Stomach (tissue), 19 donors: ENCODE measurements at places on chromosomes 16 and 17. TPM values are rescaled to one million over a fixed set of nuclear protein-coding genes. Genes with fewer than 3 reads are reported as not detected.

- no peak overlapping the region for H3K27ac ChIP-seq
- no peaks in the 10 kb centered on the region for H3K36me3 ChIP-seq
- H3K4me3 ChIP-seq, result no peak overlapping the region
- H3K27me3 ChIP-seq, result no peaks in the 10 kb centered on the region
- H3K4me1 ChIP-seq, result no peaks in the 10 kb centered on the region
Observed at GRCh38 chr17:6894206-6894528, 62.6 kb upstream of the TEKT1 start.

DNA sequence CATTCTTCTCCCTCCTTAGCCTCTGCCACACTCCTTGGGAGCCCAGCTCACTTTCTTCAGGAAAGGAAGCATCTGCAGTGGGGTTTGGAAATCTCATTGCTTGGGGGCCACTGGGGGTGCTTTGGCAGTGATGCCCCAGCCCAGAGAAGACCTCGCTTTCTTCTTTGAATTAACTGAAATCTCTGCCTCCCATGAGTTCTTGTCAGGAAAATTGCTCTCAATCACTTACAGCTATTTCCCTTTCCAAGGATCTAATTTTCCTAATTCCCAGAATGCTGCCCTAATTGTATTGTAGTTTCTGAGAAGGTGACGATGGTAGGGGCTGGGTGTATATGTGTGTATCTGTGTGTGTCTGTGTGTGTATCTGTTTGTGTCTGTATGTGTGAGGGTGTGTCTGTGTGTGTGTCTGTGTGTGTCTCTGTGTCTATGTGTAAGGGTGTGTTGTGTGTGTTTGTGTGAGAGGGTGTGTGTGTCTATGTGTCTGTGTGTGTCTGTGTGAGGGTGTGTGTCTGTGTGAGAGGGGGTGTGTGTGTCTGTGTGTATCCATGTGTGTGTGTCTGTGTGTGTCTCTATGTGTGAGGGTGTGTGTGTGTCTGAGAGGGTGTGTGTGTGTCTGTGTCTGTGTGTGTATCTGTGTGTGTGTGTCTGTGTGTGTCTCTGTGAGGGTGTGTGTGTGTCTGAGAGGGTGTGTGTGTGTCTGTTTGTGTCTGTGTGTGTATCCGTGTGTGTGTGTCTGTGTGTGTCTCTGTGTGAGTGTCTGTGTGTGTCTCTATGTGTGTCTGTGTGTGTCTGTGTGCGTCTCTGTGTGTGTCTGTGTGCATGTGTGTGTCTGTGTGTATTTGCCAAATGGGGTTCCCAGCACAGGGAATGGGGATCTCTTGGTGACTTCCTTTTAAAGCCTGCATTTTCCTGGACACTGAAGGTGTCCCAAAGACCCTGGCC, 83.5 kb upstream of the DNAJA2 start:
- no peaks in the 10 kb centered on the region for H3K4me1 ChIP-seq
- H3K36me3 ChIP-seq, result no peaks in the 10 kb centered on the region
- DNase-seq, result no peak
- no peak overlapping the region for H3K4me3 ChIP-seq
- H3K27ac ChIP-seq, result no peak overlapping the region

- H3K4me3 ChIP-seq, result no peak overlapping the region
- H3K27ac ChIP-seq, result no peak overlapping the region
- H3K4me1 ChIP-seq, result no peaks in the 10 kb centered on the region
- H3K36me3 ChIP-seq, result no peaks in the 10 kb centered on the region
Observed at GRCh38 chr17:53919356-53919755, 96.6 kb downstream of the KIF2B start.

BCL6B gene
- not detected for total RNA-seq

- H3K4me1 ChIP-seq, result no peaks in the 10 kb centered on the region
- no peak for DNase-seq
- H3K27me3 ChIP-seq, result no peaks in the 10 kb centered on the region
- H3K4me3 ChIP-seq, result no peak overlapping the region
Observed at GRCh38 chr17:58308173-58308984, 20.2 kb downstream of the TSPOAP1 start.

TNFRSF13B gene
- not detected for total RNA-seq

HBA1 gene
- not detected for total RNA-seq

TLCD1 gene
- not detected for total RNA-seq

AHSP gene
- 4.8 TPM for total RNA-seq

SDK2 gene
- total RNA-seq, result 1.5 TPM

- no peaks in the 10 kb centered on the region for H3K27me3 ChIP-seq
- H3K36me3 ChIP-seq, result no peaks in the 10 kb centered on the region
- no peak overlapping the region for H3K27ac ChIP-seq
- no peaks in the 10 kb centered on the region for H3K4me1 ChIP-seq
- H3K4me3 ChIP-seq, result no peak overlapping the region
Observed at GRCh38 chr17:60557805-60558204, 31.8 kb upstream of the APPBP2 start.

HSPB9 gene
- total RNA-seq, result not detected

NDUFAB1 gene
- 77.7 TPM for total RNA-seq

GRCh38 chr16:75965504-75966374, 239.4 kb upstream of the CPHXL start:
- H3K36me3 ChIP-seq, result no peaks in the 10 kb centered on the region
- no peaks in the 10 kb centered on the region for H3K4me1 ChIP-seq
- no peak overlapping the region for H3K27ac ChIP-seq
- H3K4me3 ChIP-seq, result no peak overlapping the region
- H3K27me3 ChIP-seq, result no peaks in the 10 kb centered on the region

PNMT gene
- 9.0 TPM for total RNA-seq

- no peak overlapping the region for H3K27ac ChIP-seq
- no peaks in the 10 kb centered on the region for H3K27me3 ChIP-seq
- H3K36me3 ChIP-seq, result peaks cover 88% of the 10 kb centered on the region
- peak; percentile 60 for DNase-seq
- H3K4me3 ChIP-seq, result no peak overlapping the region
Observed at GRCh38 chr17:2436316-2436905, 35.6 kb upstream of the MNT start.

GNG13 gene
- not detected for total RNA-seq

DNA sequence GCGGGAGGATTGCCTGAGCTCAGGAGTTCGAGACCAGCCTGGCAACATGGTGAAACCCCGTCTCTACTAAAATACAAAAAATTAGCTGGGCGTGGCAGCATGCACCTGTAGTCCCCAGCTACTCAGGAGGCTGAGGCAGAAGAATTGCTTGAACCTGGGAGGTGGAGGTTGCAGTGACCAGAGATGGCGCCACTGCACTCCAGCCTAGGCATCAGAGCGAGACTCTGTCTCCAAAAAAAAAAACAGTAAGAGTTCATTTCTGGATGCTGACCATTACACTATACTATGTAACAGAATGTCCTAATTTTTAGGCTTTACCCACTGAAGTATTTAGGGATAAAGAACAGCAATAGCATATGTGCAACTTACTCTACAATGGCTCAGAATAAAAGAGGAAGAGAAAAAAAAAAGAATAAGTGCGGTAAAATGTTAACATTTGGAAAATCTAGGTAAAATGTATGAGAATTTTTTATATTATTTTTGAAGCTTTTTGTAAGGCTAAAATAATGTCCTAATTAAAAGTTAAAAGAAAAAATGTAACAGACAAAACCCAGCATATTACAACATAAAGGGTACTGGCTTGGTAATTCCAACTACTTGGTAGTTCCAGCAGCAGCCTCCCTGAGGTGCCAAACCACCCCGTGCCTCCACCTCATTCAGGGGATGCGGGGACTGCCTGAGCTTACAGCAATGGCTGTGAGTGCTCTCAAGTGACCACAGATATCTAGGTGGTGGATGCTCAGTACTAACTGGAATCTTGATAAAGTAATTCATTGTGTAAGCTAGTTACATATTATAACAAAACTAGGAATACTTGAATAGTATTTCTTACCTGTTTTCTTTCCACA, 10.9 kb downstream of the COPS3 start:
- H3K27ac ChIP-seq, result no peak overlapping the region
- DNase-seq, result no peak
- no peaks in the 10 kb centered on the region for H3K27me3 ChIP-seq
- no peak overlapping the region for H3K4me3 ChIP-seq
- H3K4me1 ChIP-seq, result no peaks in the 10 kb centered on the region

KIF22 gene
- 24.6 TPM for total RNA-seq

C17orf100 gene
- total RNA-seq, result 14.2 TPM

SOST gene
- not detected for total RNA-seq

COX6A2 gene
- total RNA-seq, result not detected

ITGAX gene
- total RNA-seq, result 6.5 TPM

TMEM204 gene
- total RNA-seq, result 9.4 TPM

KRT9 gene
- not detected for total RNA-seq

- DNase-seq, result no peak
- no peak overlapping the region for H3K27ac ChIP-seq
- peaks cover 92% of the 10 kb centered on the region for H3K36me3 ChIP-seq
- peaks cover 11% of the 10 kb centered on the region for H3K4me1 ChIP-seq
- H3K4me3 ChIP-seq, result no peak overlapping the region
Observed at GRCh38 chr16:24972608-24973220, 42.5 kb downstream of the ARHGAP17 start.
